ENCODE measurements at places on chromosomes 7 and 10.

- DNase-seq: no peak
These were observed 42.6 kb downstream of the EXOC4 start for GRCh38 chr7:133295484-133295883.

GRCh38 chr7:503575-504111 lies 16.0 kb downstream of the PDGFA start:
- DNase-seq: no peak

DNA sequence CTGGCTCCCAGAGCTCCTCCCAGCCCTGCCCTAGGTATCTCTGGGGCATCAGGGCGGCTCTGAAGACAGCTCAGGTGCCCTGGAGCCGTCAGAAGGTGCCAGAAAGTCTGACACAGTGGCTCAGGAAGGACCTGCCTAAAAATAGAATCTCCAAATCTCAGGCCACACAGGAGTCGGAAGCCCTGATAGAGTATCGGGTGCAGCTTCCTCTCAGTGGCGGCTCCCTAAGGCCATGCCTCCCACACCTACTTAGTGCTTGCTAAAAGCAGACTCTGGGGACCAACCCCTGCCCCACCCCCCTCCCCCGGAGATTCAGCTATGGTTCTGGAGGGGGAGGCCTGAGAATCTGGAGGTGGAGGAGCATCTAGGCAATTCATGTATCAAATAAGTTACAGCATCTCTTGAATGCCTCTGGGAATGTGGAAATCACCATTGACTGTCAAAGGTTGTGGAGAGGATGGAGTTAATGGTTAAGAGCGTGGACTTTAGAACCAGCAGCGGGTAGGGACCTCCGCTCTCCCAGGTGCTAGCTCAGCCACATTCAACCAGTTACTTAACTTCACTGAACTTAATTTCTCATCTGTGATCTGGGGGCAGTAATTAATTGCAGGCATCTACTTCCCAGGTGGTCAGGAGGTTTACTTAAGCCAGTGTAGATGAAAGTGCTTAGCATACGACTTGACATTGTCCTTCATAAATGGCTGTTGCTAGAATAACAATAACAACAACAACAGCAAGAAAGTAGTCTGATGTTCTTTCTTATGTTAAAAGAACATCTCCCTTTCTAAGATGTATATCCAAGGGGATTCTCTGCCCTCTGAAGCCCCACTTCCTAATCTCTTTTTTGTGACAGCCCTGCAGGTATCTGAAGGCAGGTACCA lies 38.6 kb upstream of the MXI1 start:
- DNase-seq: no peak

- DNase-seq: no peak
These were observed 150.7 kb downstream of the LRMDA start for GRCh38 chr10:75582102-75582501.

GRCh38 chr10:74027702-74028101 lies 29.8 kb downstream of the VCL start:
- no peak for DNase-seq

DNA sequence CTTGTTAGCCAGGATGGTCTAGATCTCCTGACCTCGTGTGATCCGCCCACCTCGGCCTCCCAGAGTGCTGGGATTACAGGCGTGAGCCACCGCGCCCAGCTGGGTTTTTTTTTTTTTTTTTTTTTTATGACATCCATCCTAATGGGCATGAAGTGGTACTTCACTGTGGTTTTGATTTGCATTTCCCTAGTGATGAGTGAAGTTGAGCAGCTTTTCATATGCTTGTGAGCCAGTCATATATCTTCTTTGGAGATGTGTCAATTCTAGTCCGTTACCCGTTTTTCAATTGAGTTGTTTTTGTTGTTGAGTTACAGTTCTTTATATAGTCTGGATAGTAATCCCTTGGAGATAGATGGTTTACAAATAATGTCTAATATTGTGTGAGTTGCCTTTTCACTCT lies 127.7 kb downstream of the SMURF1 start:
- no peak for DNase-seq

- no peak for DNase-seq
These were observed 40.3 kb downstream of the HIPK2 start for GRCh38 chr7:139737221-139738100.

Data from activated naive CD8-positive, alpha-beta T cell treated with anti-CD3 and anti-CD28 coated beads, Interleukin-2, amount 50 U/mL, for 16 hours (primary cell).